MV-4-11 (cell line): ENCODE measurements at places on chromosomes 16 and 17.
A peak's percentile ranks its signal among the peaks of the same experiment; 100 is the strongest.

DNA sequence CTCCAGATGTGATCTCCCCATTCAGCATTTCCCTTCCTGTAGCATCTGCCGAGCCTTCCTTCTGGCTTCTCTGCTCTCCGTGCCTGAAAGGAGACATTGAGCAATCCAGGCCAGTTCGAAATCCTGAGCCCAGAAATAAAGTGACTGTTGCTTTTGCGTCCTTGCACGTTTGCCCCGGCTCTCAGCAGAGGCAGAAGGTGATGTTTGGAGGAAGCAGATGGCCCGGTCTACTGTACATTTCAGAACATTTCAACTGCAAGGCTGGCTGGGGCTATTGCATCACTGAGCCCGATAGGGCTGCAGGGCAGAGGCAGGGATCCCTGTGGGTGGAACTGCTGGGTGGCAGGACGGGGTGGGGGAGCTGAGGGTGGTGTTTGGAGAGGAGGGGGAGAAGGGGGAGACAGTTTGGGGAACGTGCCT lies 29.4 kb downstream of the IRF8 start:
- DNase-seq: peak; percentile 99

DNA sequence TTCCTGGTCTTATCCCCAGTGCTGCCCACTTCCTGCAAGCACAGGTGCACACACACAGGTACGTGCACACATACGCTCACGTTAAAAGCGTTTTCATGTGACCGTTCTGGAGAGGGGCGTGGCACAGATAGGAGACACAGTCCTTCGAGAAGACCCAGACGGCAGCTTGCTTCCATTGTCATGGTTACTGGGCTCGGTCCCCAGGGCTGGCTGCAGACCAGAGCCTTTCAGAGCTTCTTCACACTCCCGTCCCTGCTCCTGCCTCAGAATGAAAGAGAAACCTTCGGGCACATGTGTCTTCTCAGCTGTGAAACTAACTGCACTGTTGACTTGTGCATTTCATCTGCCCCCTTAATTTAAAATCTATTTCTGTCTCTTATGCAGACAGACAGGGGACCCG lies 154.2 kb downstream of the PITPNC1 start:
- DNase-seq: no peak

GRCh38 chr17:74190807-74191406 lies 12.6 kb upstream of the RPL38 start:
- no peak for DNase-seq

GRCh38 chr17:60137731-60138130 lies 12.0 kb upstream of the CA4 start:
- DNase-seq: no peak

- DNase-seq: no peak
Measured at GRCh38 chr17:48530208-48530886, 464 bp downstream of the HOXB1 start.

- no peak for DNase-seq
Measured at GRCh38 chr17:77596491-77597417, 361.7 kb upstream of the TNRC6C start.

DNA sequence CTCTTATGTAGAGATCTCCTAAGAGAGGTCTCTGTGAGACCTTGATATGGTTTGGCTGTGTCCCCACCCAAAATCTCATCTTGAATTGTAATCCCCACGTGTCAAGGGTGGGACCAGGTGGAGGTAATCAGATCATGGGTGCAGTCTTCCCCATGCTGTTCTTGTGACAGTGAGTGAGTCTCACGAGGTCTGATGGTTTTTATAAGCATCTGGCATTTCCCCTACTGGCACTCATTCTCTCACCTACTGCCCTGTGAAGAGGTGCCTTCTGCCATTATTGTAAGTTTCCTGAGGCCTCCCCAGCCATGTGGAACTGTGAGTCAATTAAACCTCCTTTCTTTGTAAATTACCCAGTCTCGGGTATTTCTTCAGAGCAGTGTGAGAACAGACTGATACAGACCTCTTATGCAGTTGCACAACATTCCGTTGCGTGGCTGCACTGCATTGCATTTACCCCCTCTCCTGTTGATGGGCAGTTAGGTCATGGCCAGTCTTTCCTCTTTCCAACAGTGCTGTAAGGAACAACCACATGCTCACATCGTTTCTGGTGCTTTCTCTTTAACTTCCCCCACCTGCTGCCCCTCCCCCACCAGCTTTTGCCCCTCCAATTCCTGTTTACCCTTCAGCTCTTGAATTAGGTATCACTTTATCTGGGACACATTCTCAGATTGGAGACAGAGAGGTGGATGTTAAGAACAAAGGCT lies 43.6 kb upstream of the MED9 start:
- DNase-seq: peak; percentile 97

DNA sequence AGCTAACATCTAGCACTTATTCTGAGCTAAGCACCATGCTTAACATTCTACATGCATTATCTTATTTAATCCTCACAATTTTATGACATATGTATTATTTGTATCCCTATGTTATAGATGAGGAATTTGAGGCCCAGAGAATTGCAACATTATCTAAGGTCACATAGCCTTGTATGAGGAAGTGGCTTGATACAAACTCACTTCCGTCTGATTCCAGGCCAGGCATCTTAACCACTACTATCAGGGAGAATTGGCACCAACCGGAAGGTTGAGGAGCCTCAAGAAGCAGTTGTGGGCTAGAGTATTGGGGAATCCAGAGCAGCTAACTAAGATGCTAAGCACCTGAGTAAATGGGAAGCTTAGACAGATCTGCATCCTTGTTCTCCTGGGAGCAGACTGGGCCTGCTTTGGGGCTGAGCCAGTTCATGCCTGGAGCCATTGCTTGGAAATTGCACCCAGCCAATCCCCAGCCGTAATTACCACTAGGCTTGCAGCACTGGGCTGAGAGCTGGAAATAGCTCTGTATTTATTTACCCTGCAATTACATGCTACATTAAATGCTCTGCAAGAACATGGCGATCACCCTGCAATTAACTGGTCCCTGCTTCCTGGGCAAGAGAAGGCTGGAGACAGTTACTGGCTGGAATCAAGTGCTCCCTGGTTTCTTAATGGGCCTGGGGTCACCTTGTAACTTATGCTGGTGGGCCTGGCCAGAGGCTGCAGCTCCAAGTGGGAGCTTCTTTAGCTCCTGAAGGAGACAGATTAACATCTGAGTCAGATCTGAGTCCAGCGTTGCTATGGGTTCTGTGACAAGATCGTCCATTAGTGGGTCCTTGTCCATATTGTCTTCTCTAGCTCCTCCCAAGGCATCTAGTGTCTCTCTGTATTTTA lies 273.1 kb upstream of the CCL2 start:
- DNase-seq: peak; percentile 79

DNA sequence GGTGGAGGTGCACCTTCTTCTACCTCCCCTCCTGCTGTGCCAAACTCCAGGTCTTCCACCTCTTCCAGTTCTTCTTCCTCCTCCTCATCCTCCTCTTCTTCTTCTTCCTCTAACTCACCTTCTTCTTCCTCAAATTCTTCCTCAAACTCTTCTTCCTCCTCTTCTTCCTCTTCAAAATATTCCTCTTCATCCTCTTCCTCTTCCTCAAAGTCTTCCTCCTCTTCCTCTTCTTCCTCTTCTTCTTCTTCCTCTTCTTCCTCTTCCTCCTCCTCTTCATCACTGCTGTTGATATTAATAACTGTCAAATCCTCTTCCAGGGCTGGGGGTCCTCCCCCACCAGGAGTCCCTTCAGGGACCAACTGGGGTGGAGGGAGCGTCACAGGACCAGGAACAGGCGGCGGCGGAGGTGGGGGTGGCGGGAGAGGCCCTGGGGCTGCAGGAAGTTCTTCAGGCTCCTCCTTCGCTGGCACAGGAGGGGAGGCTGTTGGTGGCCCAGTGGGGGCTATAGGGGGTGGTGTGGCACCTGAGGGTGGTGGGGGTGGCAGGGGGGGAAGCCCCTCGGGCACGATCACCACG lies 30.7 kb upstream of the ALOX15 start:
- DNase-seq: no peak

DNA sequence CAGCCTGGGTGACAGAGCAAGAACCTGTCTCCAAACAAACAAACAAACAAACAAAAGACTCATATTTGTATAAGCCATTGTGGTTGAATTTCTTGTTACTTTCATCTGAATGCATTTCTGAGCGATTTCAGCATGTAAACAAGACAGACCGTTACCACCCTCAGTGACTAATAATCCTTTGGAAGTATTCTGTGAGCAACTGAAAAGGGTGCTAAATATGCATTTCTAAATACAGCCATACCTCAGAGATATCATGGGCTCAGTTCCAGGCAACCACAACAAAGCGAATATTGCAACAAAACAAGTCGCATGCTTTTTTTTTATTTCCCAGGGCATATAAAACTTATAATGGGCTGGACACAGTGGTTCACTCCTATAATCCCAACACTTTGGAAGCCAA lies 109.0 kb downstream of the USP31 start:
- DNase-seq: no peak

GRCh38 chr16:69599731-69600130 lies 34.0 kb downstream of the NFAT5 start:
- DNase-seq: no peak

- no peak for DNase-seq
Measured at GRCh38 chr17:38539386-38539785, 66.4 kb downstream of the SRCIN1 start.

DNA sequence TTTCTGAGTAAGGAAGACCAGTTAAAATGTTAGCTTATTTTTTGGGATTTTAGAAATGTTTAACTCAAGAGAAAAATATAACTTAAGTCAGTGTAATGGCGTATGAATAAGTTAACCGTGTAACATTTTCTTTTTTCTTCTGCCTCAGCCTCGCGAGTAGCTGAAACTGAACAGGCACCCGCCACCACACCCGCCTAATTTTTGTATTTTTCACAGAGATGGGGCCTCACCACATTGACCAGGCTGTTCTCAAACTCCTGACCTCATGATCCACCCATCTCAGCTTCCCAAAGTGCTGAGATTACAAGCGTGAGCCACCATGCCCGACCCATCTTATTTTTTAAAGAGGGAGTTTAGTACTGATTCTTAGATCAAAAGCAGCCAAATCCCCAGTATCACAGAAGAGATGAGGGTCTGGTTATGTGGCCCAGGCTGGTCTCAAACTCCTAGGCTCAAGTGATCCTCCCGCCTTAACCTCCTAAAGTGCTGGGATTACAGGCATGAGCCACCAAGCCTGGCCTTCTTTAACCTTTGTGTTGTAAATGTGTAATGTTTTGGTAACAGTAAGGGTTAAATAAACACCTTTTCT lies 16.8 kb downstream of the PITPNC1 start:
- no peak for DNase-seq

- no peak for DNase-seq
Measured at GRCh38 chr16:70659546-70659945, 13.2 kb downstream of the IL34 start.

GRCh38 chr17:64041912-64042311 lies 21.5 kb upstream of the ICAM2 start:
- DNase-seq: no peak

DNA sequence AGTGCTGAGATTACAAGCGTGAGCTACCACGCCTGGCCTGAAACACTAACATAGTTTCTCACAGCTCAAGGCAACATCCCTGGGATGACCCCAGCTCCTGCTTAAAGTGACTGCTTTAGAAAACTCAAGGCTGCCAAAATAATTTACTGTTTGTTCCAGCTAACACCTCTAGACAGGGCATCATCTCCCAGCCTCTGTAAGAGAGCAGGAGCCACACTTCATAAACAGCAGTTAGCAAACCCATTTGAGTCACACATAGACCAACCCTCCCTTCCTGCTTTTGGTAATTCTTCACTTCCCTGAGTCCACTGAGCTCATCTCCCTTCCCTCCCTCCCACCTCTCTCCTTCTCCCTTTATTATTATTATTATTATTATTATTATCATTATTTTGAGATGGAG lies 201.3 kb downstream of the XYLT1 start:
- DNase-seq: peak; percentile 34

GRCh38 chr16:29029168-29029994 lies 44.5 kb downstream of the LAT start:
- peak; percentile 56 for DNase-seq

GRCh38 chr16:74700438-74701225 lies at the start of gene MLKL:
MLKL (minus strand) TSS chr16:74700862; CDS start chr16:74695757, 5,105 bp downstream.
- peak; percentile 79 for DNase-seq

GRCh38 chr16:3171181-3171854 lies 16.7 kb upstream of the OR1F1 start:
- DNase-seq: peak; percentile 27

DNA sequence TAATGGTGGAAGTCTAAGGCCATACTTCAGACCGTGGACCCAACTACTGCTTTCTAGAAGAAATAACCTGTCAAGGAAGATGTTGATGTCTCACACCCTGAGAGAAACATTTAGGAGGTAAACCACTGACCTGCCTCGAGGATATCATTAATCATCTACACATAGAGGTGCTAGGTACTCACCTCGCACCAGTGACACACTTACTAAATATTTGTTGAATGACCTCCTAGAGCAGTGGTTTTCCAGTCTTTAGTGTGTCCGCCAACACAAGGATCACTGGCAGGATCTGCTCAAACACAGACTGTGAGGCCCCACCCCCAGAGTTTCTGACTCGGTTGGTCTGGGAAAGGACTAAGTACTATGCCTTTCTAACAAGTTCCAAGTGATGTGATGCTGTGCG lies 197.4 kb upstream of the CACNG5 start:
- DNase-seq: no peak

DNA sequence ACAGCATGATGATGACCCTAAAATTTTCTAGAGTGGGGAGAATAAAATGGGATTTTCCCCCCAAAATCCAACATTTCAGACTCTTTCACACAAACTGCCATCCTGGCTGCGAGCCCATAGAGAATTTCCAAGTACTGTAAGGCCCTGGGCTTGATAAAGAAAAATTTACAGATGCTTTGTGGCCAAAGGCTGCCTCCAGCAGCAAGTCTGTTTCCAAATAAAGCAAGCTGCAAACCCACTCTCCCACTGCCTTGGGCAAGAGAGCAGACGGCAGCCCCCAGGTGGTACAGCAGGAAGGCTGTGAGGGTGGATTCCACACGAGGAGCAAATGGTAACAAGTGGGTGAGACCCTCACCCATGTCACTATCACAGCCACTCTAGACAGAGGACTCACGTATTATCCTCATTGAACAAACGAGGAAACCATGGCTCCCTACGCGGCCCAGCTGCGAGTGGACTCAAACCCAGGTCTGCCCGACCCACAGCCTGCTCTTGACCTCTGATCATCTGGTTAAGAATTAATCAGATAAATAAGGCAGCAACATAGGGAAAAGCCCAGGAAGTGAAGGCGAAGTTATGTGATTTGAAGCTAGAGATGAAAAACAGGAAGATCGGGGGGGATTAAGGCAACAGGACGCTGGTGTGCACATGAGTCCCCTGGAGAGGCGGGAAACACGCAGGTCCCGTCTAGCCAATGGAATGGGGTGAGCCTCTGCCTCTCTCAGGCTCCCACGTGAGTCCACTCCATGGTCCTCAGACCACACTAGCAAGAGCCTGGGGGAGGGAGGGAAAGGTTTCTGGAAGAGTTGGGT lies 37.4 kb downstream of the AXIN2 start:
- no peak for DNase-seq

GRCh38 chr17:10034719-10035475 lies 129.8 kb upstream of the RCVRN start:
- no peak for DNase-seq

DNA sequence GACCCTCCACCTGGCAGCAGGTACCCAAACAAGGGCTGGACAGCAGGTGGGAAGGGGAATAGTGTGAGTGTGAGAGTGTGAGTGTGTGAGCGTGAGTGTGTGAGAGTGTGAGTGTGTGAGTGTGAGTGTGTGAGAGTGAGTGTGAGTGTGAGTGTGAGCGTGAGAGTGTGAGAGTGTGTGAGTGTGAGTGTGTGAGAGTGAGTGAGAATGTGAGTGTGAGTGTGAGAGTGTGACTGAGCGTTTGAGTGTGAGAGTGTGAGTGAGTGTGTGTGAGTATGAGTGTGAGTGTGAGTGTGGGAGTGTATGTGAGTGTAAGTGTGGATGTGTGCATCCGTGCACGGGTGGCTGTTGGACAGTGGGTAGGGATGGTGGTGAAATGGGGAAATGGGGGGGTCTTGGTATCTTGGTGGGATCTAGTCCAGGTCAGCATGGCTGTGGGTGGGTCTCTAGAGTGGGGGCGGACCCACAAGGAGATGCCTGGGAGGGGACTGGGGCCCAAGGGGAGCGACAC lies 408 bp downstream of the ADGRG1 start:
- DNase-seq: no peak
